ENCODE measurements at places on chromosomes 3 and 15.
A peak's percentile ranks its signal among the peaks of the same experiment; 100 is the strongest.

GRCh38 chr3:71025010-71025409, 558.5 kb downstream of the FOXP1 start:
- H3K4me3 ChIP-seq, result no peak overlapping the region
- peak overlapping the region; percentile 30 for H3K27ac ChIP-seq
- no peaks in the 10 kb centered on the region for H3K27me3 ChIP-seq
- no peak for DNase-seq
- H3K4me1 ChIP-seq, result peaks cover 32% of the 10 kb centered on the region

GRCh38 chr3:66889750-66890494, 108.2 kb upstream of the KBTBD8 start:
- H3K27ac ChIP-seq, result no peak overlapping the region
- H3K4me3 ChIP-seq, result no peak overlapping the region
- H3K27me3 ChIP-seq, result no peaks in the 10 kb centered on the region
- no peaks in the 10 kb centered on the region for H3K36me3 ChIP-seq
- no peaks in the 10 kb centered on the region for H3K4me1 ChIP-seq
- DNase-seq, result no peak

- H3K27ac ChIP-seq, result peak overlapping the region; percentile 64
- peaks cover 97% of the 10 kb centered on the region for H3K4me1 ChIP-seq
- peak; percentile 52 for DNase-seq
- H3K36me3 ChIP-seq, result peaks cover 20% of the 10 kb centered on the region
- no peaks in the 10 kb centered on the region for H3K27me3 ChIP-seq
These were observed 337.5 kb upstream of the THBS1 start for GRCh38 chr15:39243396-39243795.

- H3K4me1 ChIP-seq, result no peaks in the 10 kb centered on the region
- no peaks in the 10 kb centered on the region for H3K27me3 ChIP-seq
- H3K27ac ChIP-seq, result no peak overlapping the region
- DNase-seq, result no peak
- no peak overlapping the region for H3K4me3 ChIP-seq
- no peaks in the 10 kb centered on the region for H3K36me3 ChIP-seq
These were observed 605.4 kb upstream of the NR2F2 start for GRCh38 chr15:95724908-95725633.

DNA sequence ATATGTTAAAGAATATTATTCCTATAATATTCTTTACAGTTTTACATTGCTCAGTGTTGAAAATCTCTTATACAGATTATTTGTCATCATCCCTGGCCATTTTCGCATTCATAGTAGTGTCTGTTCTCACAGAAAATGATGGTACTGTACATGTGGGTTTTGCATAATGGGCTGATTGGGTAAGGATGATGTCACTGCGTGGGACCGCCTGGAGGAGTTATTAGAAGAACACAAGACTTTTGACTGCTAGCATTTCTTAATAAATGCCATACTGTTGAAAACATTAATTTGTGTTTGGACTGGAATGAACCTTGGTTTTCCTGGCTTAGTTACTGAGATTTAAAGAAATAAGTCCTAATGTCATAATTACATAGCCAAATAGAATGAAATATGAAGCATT, 20.3 kb downstream of the LRCH3 start:
- DNase-seq, result peak; percentile 93
- peak overlapping the region; percentile 49 for H3K4me3 ChIP-seq
- no peaks in the 10 kb centered on the region for H3K27me3 ChIP-seq

DNA sequence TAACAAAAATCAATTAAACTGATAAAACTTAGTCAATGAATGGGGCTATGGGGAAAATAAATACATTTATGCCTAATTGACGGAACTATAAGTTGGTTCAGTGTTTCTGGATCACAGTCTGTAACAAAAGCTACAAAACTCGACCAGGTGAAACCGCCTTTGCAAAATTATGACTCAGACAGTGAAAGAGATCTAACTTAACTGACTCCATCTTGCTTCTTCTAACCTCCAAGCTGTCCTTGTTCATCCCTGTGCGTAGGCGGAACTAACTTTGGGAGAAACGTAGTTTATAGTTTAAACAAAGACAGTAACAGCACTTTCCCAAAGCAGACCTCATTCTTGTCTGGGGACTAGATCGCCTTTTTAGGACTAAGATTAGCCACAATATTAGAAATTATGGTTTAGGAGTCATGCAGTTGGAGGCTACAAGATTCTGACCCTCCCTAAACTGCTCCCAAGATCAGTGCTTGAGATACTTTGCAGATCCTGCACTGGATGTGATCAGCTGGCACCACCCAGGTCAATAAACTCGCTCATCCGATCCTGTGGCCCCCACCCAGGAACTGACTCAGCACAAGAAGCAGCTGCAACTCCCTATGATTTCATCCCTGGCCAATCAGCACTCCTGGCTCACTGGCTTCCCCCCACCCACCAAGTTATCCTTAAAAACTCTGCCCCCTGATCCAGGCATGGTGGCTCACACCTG, 7.2 kb upstream of the MFGE8 start:
- DNase-seq, result peak; percentile 64
- peak overlapping the region; percentile 94 for H3K27ac ChIP-seq
- no peaks in the 10 kb centered on the region for H3K36me3 ChIP-seq
- H3K27me3 ChIP-seq, result no peaks in the 10 kb centered on the region

DNA sequence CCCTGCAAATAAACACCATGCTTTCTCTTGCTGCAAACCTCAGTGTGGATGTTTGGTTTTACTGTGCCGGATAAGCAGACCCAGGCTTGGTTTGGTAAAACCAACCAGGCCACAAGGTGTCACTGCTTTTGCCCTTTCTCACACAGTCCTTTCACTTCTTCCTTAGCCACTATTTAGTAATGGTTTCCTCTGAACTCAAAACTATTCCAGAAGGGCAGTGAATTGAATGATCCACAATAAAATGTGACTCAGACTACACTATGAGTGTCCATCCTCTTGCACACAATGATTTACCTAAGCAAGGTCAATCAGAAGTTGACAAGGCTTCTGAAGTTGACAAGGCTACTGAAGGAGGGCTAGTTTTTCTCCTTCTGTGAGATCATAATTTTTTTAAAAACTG, 552.4 kb upstream of the CCDC54 start:
- DNase-seq, result peak; percentile 64
- peak overlapping the region; percentile 65 for H3K27ac ChIP-seq
- H3K27me3 ChIP-seq, result peaks cover 2% of the 10 kb centered on the region

DNA sequence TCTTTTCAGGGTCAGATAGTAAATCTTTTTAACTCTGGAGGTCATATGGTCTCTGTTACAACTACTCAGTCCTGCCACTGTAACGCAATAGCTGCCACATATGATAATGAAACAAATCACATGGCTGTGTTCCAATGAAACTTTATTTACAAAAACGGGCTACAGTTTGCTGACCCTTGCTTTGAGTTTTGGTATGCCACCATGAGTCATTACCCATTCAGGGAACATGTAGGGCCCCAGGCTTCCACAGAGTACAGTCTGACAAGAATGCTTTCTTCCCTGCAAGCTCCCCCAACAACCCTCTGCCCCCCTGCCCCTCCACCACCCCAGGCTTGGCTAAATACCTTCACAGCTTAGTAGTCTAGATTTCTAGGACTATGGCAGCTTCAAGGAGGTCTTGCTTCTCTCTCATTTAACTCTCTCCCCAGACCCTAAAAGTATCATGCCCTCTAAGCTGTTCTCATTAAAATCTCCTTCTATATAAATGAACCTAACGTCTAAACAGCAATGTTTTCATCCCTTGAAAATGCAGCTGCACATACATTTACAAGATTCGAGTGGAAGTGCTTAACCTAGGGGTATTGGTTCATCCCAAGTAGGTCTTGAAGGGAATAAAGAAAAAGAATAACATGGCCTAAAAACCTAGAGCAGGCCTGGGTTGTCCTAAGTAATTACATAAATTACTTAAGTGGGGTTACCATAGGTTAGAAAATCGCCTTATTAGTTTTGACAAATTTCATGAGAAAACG, 117.8 kb upstream of the PRICKLE2 start:
- H3K4me3 ChIP-seq, result peak overlapping the region; percentile 64
- peak; percentile 90 for DNase-seq
- H3K4me1 ChIP-seq, result peaks cover 75% of the 10 kb centered on the region

- no peak overlapping the region for H3K4me3 ChIP-seq
- H3K36me3 ChIP-seq, result no peaks in the 10 kb centered on the region
- H3K27ac ChIP-seq, result no peak overlapping the region
These were observed 30.0 kb upstream of the PLSCR4 start for GRCh38 chr3:146280864-146281263.

GRCh38 chr3:68288085-68288484, 633.7 kb upstream of the SUCLG2 start:
- no peak overlapping the region for H3K27ac ChIP-seq
- no peak for DNase-seq
- H3K27me3 ChIP-seq, result peaks cover 1% of the 10 kb centered on the region

GRCh38 chr3:151800431-151800830, 13.5 kb upstream of the AADAC start:
- H3K27ac ChIP-seq, result no peak overlapping the region
- H3K36me3 ChIP-seq, result no peaks in the 10 kb centered on the region
- no peak overlapping the region for H3K4me3 ChIP-seq
- no peak for DNase-seq
- H3K4me1 ChIP-seq, result peaks cover 4% of the 10 kb centered on the region
